ENCODE measurements at places on chromosomes 2 and 18.

DNA sequence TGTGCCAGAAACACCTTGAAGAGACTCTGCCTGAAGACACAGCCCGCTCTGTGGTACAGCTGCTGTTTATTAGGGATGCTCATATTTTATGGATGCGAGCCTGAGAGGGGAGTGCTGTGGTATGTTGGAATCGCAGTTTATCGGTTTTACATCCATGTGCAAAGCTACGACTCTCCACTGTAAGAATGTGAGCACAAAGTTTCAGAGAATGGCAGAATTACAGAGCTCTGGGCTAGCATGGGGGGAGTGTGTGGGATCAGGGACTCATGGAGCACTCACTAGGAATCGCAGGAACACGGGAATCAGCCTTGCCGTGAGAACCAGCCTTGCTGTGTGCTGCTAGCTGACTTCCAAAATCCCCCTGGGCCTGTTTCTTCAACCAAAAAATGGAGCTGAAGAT, 199.9 kb downstream of the RNF144A start:
- no peak for DNase-seq

DNA sequence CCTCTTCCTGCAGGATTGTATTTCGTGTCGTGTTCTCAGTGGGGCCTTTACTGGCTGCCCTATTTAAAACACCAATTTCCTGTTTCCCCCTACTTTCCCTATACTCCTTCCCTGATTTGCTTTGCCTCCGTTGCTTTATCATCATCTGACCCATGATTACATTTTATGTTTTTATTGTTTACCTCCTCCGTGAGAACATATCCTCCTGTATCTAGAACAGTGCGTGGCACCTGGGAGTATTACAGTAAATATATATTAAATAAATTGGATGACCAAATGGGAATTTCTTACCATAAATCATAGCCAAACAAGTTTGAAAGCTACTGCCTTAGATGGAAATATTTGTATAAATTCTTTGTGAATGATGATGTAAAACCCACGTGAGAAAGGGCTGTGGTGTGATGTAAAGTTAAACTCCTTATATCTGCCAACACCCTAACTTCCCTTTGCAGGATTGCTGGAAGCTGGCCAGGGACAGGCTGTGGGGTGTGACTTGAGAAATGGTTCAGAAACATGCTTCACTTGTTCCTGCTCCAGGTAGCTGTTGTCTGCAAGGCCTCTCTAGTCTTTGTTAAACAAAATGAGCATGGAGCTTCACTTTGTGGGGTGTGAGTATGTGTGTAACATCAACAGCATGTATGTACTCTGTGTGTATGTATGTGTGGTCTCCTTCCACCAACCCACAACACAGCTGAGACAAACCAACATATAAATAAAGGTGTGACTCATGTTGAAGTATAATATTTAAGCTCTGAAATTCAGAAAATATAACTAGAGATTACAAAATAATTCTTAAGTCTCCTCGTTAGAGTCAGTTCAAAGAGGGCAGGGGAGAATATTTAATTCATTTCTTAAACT, 40.3 kb downstream of the LHCGR start:
- DNase-seq, result no peak

GRCh38 chr18:22503803-22504202, 86.1 kb upstream of the CTAGE1 start:
- DNase-seq, result no peak

DNA sequence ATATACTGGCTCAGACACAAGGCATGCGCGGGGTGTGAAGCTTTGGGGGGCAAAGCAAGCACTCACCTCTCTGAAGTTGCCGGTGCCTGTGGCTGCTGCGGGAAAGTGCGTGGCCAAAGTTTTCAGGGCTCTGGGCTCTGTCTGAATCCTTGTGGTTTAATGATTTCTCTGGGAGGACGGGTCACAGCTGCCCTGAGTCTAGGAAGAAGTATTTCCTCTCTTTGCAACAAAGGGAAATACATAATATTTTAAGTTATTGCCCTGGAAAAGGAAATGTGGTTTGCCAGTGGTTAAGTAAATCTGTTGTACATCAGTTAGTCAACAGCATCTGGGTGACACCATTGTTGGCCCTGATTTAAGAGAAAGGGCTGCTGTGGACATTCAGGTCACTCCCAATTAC, 56.7 kb upstream of the ZDBF2 start:
- no peak for DNase-seq

DNA sequence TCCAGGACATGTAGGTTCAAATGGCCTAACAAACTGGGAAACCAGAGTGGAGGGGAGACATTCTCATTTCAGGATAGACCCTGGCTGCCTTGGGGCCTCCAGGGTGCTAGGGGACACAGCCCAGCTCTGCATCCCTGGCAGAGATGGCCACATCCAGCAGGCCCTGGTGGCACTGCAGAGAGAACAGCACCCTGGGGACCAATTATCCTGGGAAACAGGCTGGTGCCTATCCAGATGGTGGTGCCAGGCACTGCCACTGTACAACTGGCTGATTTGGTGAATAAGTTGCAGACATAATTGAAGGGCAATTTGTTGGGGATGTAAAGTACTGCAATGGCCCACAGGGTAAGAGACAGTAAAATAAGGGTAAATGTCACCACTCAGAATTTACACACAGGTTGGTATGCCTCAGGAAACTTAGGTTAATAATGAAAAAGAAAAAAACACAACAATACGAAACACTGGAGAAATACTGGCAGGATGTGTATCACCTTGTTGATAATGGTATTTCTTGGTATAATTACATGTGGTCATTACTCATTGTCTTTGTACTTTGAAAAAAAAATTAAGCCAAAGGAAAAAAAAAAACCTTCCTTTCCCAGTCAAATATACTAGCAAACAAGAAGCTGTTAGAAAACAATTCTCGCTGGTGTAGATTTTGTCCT, 12.8 kb upstream of the SFTPB start:
- no peak for DNase-seq

GRCh38 chr2:83951378-83951947, 507.6 kb downstream of the SUCLG1 start:
- no peak for DNase-seq

- no peak for DNase-seq
Observed at GRCh38 chr18:55370936-55371335, 217.1 kb downstream of the TCF4 start.

DNA sequence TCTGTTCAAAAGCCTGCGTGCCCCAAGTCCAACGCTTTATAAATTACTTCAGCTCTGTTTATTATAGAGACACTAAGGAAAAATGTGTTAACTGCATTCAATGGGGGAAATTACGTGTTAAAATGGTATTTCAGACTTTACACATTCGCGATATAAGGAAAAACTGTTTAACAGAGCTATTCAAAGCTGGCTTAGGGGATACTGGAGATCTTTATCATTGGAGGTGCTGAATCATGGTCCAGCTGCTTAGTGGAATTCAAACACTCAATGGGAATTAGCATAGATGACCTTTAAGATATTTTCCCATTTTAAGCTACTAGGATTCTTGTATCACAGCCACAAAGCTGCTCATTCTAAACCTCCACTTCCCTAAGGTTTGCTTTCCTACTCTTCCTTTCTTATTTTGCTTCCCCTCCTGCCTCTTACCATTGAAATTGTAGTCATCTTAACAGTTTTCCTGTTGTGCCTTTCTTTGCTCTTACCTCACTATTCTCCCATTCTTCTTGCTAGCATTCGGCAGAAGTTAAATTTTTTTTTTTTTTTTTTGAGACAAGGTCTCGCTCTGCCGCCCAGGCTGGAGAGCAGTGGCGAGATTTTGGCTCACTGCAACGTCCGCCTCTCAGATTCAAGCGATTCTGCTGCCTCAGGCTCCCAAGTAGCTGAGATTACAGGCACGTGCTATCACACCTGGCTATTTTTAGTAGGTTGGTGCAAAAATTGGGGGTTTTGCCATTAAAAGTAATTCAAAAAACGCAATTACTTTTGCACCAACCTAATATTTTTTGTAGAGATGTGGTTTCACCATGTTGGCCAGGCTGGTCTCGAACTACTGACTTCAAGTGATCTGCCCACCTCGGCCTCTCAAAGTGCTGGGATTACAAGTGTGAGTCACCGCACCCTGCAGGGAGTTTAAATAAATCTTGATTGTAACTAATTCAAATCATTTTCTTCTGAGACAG, 6.5 kb downstream of the SULT6B1 start:
- no peak for DNase-seq

DNA sequence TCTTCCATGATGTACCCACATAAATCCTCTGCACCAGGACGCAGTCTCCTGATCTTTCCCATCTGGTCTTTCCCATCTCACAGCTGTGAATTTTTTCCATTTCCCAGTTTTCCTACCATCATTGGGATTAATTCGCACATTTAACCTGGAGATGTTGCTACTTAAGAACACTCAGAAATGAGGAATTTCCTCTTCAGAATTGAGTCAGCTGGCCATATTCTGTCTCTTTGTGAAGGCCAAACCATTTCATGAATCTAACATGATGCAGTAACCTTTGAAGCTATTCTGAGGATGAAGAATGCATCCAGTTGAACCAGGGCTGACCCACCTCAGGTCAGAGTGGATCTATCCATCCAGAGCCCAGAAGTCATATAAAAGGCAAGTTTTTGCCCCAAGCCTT, 326.8 kb downstream of the SETBP1 start:
- no peak for DNase-seq

GRCh38 chr2:148209603-148210002, 188.7 kb downstream of the MBD5 start:
- peak; percentile 12 for DNase-seq

- DNase-seq, result no peak
Observed at GRCh38 chr2:223918671-223919134, 26.4 kb downstream of the WDFY1 start.

DNA sequence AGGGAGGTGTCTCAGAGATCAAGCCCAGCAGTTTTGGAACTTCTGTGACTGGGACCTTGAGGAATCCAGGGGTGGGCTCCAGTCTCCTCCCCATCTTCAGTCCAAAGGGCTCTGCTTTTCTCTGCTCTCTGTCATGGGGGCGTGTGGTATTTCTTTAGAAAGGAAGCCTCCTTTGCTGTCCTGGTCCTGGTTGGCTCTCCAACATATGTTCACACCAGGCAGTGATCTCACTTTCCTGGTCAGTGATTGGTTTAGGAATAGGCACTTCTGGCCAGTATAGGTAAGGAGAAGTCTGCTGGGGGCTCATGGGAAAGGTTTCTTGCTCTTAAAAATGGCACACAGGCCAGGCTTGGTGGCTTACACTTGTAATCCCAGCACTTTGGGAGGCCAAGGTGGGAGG, 115.5 kb upstream of the HAAO start:
- no peak for DNase-seq

DNA sequence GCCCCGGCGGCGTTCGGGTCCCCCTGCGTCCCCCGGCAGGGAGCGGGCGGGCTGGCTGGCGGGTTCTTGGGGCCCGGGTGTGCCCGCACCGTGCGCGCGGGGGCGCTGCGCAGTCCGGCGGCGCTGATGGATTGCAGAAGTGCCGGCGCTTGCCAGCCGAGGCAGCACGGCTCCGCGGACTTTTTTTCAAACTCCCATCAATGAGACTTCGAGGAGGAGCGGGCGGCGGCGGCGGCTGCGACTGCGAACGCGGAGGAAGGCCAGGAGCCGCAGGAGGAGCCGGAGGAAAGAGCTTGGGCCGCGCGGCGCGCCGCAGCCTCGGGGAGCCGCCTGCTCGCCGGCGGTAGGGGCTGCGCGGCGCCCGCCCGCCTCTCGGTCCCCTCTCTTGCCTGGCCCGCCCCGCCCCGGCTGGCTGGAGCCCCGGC, at the start of gene GLI2:
Gene GLI2 (plus strand): TSS at position 123 of the 425 bp plus-strand sequence. CDS start 61,453 bp downstream, outside the sequence.
- peak; percentile 54 for DNase-seq

DNA sequence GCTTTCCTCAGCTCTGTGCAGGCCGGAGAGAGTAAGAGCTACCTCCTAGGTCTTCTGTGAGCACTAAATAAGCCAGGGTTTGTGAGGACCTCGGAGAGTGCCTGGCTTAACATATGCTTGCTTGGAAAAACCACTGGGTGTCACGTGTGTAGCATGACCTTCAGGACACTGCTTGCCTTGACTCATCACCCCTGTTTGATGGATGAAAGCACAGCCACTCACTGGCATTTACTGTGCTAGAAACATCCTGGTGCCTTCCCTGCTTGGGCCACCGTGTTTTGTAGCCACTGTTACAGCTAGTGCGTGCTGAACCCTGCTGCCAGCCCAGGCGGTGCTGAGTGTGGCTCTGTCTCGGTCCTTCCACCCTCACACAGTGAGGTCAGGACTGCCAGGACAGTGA, 34.8 kb upstream of the ITM2C start:
- DNase-seq, result no peak

- no peak for DNase-seq
Observed at GRCh38 chr2:171482877-171483276, 39.4 kb upstream of the CYBRD1 start.

GRCh38 chr18:72630991-72631390, 86.8 kb upstream of the CBLN2 start:
- no peak for DNase-seq

All from activated CD4-positive, alpha-beta memory T cell treated with anti-CD3 and anti-CD28 coated beads for 36 hours (primary cell).